Kidney glomerular epithelial cell (primary cell): ENCODE measurements at places on chromosomes 1 and 21.

DNA sequence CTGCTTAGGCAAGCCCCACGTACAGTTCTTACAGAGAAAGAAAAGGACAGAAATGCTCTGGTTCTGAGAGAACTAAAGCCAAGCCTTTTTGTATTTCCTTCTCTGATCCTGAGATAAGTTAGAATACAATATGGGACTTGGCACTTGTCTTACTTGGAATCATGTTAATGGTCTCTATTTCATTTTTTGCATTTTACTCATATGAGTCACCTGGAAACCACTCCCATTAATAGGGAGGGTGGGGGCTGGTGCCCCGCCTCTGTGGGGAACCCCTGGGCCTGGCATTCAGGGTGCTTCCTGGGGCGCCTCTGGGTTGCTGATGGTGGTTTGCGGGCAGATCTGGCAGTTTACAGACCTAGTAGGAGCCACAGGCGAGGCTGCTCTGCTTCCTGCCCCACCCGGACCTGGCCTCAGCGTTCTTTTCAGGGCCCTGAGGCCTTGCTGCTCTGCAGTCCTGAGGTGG, 26.7 kb downstream of the TSPAN2 start:
- peak; percentile 43 for DNase-seq

DNA sequence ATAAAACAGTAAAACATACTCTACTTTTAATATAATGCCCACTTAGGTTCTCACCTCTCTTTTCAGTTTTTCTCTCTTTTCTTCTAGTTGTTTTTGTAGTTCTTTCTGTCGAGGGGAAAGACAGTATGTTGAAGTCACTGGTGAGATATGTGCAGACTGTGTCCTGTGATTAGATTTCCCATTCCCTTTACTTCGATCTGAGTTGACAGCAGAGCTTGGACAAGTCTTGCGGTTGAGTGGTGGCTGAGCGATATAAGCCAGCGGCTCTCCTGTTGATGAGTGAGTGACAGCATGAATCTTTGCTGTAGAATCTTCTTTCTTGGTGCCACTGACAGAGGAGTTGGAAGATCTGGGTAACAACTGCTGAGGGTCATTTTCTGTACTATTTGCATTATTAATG, 6.0 kb downstream of the CCDC181 start:
- DNase-seq, result no peak

GRCh38 chr1:186409091-186409490, 33.5 kb downstream of the ODR4 start:
- DNase-seq, result no peak

DNA sequence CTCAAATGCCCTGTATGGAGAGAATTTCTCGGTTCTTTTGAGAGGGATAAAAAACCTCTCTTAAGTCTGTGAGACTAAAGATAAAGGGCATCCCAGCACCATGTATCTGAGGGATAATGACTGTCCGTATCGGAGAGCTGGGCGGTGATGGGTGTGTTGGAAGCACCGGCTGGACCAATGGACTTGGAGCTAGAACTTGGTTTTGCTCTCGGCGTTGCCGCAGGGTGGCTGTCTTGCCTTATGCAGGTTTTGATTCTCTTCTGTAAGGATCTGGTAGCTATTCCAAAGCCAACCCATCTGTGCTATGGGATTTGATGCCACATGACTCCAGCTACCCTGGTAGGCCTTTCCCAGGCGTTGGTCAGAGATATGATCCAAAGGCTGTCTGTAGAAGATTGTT, 348.8 kb downstream of the KIF26B start:
- no peak for DNase-seq

GRCh38 chr1:179016706-179017382, 8.8 kb upstream of the FAM20B start:
- peak; percentile 11 for DNase-seq

- DNase-seq, result peak; percentile 95
Observed at GRCh38 chr1:159891275-159892157, 8.4 kb downstream of the CFAP45 start.

DNA sequence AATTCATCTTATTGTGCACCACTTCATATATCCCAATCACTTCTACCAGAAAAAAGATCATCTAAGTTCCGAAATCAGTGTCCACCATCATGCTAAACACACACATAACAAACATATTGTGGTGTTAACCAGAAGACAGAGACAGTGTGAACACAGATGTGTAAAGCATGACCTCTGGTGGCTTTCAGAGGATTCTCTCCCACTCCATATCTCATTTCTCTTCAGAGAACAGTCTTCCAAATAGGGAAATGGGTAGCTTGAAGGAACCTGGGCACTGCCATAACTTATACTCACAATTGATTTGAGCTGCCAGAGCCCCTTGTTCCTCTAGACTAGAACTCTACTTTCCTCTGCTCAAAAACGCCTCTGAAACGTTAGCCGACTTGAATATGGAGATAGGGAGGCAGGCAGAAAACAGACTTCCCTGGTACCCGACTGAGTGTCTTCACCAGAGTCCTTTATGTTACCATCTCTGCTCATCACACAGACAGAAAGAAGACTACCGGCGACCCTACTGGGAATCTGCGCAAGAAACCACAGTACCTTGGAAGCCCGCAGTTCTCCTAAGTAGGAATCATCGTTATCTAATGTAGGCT, 1.8 kb upstream of the ELAPOR1 start:
- peak; percentile 31 for DNase-seq

- no peak for DNase-seq
Observed at GRCh38 chr1:3237570-3237969, 168.6 kb downstream of the PRDM16 start.
